Activated naive CD4-positive, alpha-beta T cell treated with anti-CD3 and anti-CD28 coated beads, Interleukin-2, amount 50 U/mL, for 72 hours (primary cell): ENCODE measurements at places on chromosomes 2 and 18.

GRCh38 chr2:134736167-134736880 lies 17.5 kb upstream of the TMEM163 start:
- no peak for DNase-seq

GRCh38 chr2:174376967-174377366 lies 18.6 kb upstream of the SCRN3 start:
- DNase-seq: no peak

GRCh38 chr2:129673847-129674711 lies 305.4 kb upstream of the RAB6C start:
- no peak for DNase-seq

DNA sequence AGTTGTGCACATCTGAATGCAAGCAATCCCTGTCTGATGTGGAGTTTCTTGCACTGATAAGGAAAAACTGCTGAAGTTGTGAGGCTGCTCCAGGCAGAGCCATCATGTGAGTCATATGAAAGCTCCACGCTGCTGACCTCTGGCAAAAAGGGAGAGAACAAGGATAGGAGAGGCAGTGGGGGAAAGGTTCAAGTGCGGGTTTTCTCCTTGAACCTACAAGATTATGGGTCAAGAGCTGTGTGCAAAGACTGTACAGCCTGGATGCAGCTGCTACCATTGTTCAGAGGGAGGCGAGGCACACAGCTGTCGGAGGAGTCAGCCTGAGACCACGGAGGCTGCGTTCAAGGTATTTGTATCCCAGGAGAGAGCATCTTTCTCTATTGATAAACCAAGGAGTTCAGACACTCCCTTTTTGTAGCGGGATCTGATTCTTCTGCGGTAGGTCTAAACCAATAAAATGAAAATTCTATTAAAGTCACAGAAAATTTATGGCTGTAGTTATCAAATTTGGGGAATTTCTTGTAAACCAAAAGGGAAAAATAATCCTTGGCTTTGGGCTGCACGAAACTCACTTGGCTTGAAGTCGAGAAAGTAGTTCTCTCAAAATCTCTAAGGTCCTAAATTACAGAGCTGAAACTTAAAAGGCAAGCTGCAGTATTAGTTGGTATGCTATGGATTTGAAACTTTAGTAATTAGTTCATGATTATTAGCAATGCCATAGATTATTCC lies at the start of gene CDK15:
Gene CDK15 (plus strand): TSS at position 96 of the 729 bp plus-strand sequence. CDS start 128 bp downstream, at position 224.
- no peak for DNase-seq

- DNase-seq: no peak
Measured at GRCh38 chr2:207163053-207163755, 2.5 kb downstream of the KLF7 start.

DNA sequence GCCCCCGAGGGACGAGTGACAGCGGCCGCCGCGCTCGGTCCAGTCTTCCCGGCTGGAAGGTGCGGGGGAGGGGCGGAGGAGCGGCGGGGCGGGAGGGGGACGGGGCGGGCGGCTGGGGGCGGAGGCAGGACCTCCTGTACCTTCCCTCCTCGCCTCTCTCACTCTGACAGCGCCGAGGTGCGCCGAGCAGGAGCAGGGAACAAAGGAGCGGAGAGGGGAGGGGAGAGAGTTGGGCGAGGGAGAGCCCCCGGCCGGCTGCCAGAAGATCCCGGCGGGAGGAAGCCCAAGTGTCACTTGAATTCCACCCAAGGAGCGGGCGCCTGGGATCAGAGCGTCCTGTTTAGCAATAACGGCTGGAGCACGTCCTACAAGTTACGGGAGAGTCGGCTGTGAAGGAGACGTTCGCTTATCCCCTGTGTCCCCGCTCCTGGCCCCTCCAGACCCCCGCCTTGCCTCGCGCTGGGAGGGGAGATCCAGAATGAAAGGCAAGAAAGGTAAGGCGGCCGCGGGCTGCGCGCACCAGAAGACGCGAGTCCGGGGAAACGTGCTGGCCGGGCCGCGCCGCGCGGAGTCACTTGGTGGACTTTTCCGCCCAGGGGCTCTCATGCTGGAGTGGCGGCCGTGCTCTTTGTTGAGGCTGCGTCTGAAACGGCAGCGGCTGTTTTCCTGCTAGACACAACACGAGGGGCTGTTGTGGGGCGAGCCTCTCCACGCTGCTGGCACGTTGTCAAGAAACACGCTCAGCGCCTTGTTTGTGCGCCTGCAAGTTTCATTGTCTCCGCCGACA lies at the start of gene TGIF1:
Gene TGIF1 (plus strand): TSS at position 161 of the 787 bp plus-strand sequence. CDS start 318 bp downstream, at position 479.
- DNase-seq: peak; percentile 67

- DNase-seq: peak; percentile 66
Measured at GRCh38 chr2:230225486-230225885, at the start of gene SP140. Gene SP140, plus strand, starts transcription at chr2:230225736. Its CDS starts 109 bp downstream, at chr2:230225845.

DNA sequence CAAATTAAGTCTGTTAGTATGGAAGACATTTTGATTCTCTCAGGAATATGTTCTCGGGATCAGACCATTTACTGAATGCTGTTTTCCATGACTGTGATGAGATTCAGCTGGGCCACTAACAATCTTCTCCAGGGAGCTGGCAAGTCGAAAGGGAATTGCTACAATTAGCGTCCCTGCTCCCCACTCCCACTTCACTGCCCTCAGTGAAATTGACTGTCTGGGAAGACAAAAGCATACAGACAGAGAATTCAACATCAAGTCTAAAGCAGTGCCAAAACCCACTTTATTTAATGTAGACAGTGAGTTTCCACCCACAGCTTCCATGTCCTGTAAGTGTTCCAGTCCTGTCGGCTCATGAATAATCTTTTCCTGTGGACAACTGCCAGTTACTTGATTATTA lies 34.0 kb upstream of the COL3A1 start:
- no peak for DNase-seq

GRCh38 chr18:34965108-34965507 lies 76.1 kb upstream of the MAPRE2 start:
- DNase-seq: no peak

DNA sequence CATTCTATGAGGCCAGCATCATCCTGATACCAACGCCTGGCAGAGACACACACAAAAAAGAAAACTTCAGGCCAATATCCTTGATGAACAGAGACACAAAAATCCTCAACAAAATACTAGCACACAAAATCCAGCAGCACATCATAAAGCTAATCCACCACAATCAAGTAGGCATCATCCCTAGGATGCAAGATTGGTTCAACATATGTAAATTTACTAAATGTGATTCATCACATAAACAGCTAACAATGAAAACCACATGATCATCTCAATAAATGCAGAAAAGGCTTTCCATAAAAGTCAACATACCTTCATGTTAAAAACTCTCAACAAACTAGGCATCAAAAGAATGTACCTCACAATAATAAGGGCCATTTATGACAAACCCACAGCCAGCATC lies 65.3 kb downstream of the WDPCP start:
- no peak for DNase-seq

DNA sequence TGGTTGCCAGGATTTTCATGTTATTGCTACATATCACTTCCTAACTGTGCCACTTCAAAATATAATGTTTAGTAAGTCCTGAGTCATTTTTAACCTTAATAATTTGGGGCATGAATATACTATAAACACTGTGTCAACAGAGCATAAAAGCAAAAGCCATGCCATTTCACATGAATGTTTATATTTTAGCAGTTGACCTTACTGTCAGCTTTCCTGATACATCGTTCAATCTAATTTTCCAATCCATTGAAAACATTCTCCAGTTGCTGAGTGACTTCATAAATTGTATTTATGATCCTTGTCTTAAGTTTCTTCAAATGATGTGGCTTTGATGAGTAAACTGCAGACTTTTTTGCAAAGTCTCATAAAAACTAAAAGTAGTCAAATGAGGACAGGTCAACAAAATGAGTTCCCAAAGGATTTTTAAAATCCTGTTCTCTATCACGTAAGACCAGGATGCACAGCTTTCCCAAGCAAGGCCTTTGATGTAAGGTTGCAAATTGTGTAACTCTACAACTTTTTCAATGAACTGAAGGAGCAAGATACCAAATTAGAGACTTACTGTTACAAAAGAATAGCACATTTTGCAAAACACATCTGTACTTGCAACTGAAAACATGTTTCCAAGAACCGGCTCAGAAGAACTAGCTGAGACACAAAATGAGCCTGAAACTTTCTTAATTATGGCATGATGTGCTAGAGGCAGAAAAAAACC lies 117.7 kb downstream of the SATB2 start:
- no peak for DNase-seq

- no peak for DNase-seq
Measured at GRCh38 chr2:127605691-127606263, 40.2 kb upstream of the GPR17 start.

- DNase-seq: no peak
Measured at GRCh38 chr2:127874378-127875269, 11.1 kb downstream of the AMMECR1L start.

DNA sequence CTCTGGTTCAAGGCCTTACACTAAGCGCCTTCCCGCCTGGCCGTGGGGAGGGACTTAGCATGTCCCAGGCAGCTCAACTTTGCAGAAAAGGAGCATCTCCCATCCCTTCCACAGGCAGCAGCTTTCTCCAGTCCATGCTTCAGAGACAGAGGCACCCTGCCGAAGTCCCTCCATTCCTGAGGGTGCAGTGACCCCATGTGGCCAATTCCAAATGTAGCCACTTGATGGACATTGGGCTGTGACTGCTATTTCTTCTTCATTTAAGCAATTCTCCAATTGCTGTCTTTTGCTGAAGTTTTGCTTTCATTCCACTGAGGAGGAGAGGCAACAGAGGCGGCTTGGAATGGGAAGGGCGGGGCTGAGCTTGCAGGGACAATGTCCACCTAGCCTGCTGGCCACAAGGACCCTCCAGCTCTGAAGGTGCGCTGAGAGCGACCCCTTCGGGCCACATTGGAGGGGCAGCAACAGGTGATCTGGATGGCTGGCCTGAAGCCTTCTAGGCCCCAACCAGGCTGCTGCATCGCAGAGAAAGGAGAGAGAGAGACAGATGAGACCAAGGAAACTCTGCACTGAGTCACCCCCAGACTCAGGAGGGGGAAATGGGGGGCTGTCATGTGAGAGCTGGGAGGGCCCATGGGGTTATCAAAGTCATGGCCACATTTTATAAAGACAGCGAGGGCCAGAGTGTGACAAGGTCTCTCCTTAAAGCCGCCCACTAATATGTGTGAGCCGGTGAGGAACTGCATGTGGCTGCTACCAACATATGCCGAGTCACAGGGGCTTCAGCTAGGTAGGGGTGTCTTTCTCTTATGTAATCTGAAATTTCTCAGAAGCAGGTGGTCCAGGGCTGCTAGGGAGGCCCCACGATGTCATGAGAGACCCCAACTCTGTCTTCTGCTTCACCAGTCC lies 61.3 kb downstream of the LONRF2 start:
- DNase-seq: peak; percentile 21
